Esophagus squamous epithelium (tissue), 5 donors: ENCODE measurements at places on chromosomes 11 and 22.

GRCh38 chr22:48236261-48236660, 1473.8 kb downstream of the TBC1D22A start:
- DNase-seq, result no peak

DNA sequence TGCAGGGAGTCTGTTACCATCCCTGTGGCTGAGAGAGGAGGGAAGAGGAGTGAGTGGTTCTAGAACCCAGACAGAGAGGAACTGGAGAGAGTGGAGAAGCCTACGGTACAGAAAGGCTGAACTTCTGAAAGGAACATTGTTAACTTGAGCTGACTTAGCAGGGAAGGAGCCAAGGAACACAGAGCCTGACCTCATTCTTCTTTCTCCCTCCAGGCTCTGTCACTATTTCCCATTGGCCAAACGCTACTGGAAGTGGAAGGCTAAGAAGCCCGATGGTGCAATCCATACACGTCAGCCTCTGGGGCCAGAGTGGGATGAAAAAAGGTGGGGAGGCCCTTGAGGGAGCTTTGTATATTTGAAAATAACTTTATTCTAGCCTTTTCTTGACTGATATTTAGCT, 16.5 kb upstream of the WT1 start:
- DNase-seq, result no peak

- DNase-seq, result no peak
Observed at GRCh38 chr11:43601511-43601910, 79.0 kb upstream of the HSD17B12 start.

- DNase-seq, result no peak
Observed at GRCh38 chr22:19179497-19180048, 1.0 kb upstream of the SLC25A1 start.

GRCh38 chr22:46613606-46614021, 6.6 kb upstream of the GRAMD4 start:
- DNase-seq, result no peak

GRCh38 chr11:76635991-76636738, 34.4 kb downstream of the LRRC32 start:
- DNase-seq, result no peak

GRCh38 chr11:87634331-87634730, 540.9 kb downstream of the RAB38 start:
- DNase-seq, result no peak

GRCh38 chr11:131481303-131481702, 110.9 kb downstream of the NTM start:
- DNase-seq, result no peak

GRCh38 chr11:104451197-104451893, 287.4 kb upstream of the PDGFD start:
- DNase-seq, result no peak

GRCh38 chr22:32236970-32237369, 18.2 kb downstream of the SLC5A4 start:
- no peak for DNase-seq

DNA sequence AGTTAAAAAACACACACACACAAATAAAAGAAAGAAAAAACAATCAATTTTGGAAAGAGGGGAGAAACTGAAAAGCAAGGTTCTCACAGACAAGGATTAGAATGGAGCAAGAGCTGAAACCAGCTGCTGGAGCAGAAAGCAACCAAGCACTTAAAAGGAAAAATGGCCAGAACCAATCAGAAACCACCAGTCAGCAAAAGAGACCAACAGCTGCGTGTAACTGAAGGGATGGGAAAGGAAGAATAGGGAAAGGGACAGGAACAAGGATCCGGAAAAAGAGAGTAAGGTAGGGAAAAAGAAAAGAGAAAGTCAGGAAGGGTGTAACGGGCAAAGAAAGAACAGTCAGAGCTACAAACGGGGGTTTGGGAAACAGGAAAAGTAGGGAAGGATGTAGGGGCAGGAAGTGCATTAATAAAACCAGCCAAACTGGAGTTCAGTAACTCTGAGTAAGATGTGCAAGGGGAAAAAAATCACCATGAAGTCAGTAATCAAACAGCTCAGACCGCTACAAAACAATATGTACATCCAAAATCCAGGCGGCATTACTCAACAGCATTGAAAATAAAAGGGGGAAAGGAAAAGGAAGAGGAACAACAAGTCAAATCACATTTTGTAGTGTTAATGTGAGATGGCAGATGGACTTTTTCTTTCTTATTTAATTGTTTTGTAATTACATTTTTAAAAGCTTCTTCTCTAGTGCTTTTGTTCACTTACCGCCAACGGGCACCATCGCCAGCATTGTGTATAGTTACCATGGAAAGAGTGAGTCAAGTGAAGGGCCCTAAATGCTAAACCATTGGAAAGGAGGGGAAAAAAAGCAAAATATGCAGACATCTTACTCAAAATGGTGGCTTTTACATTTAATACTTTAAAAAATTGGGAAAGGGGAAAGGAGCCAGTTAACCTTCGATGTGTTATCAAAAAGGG, 49.2 kb downstream of the APOL5 start:
- DNase-seq, result no peak

- DNase-seq, result no peak
Observed at GRCh38 chr11:121968638-121969037, 147.4 kb downstream of the BLID start.

GRCh38 chr22:42214633-42215415, 55.6 kb downstream of the TCF20 start:
- DNase-seq, result no peak

- no peak for DNase-seq
Observed at GRCh38 chr22:41425660-41426365, 20.8 kb downstream of the TOB2 start.

GRCh38 chr22:39319284-39320022, at the start of gene RPL3:
TSS of gene RPL3 (minus strand) at chr22:39319623. CDS start at chr22:39319597, 26 bp downstream.
- DNase-seq, result peak; percentile 87
